Activated CD4-positive, alpha-beta T cell treated with anti-CD3 and anti-CD28 coated beads for 36 hours (primary cell): ENCODE measurements at places on chromosomes 4 and X. TPM values are rescaled to one million over a fixed set of nuclear protein-coding genes. Genes with fewer than 3 reads are reported as not detected.

- no peak for DNase-seq
Observed at GRCh38 chrX:76202471-76202870, 29.6 kb downstream of the PBDC1 start.

- DNase-seq, result no peak
Observed at GRCh38 chr4:1393866-1394265, 12.4 kb downstream of the NKX1-1 start.

GRCh38 chr4:79298484-79298883 lies 27.4 kb downstream of the NAA11 start:
- DNase-seq, result no peak

- no peak for DNase-seq
Observed at GRCh38 chr4:181108237-181108636, 1135.0 kb upstream of the TENM3 start.

DNA sequence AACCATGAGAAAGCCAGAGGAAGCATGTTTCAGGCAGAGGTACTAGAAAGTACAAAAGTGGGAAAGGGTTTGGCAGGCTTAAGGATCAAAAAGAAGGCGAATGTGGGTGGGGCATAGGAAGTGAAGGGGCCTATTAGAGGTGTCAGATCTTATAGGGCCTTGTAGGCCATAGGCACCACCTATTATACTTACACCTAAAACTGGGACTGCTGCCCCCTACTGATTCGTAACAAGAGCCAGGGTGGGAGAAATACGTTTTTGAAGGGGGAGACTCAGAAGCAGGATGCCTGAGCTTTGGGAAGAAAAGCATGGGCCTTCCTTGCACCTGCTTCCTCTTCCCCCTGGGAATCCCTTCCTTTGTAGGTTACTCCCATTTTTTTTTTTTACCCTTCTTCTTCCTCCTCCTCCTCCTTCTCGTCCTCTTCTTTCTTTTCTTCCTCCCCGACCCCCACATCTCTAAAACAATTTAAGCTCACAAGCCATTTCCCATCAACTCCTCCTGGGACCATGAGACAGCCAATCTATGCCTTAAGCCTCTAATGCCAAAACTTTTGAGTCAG lies 40.7 kb upstream of the GPC3 start:
- no peak for DNase-seq

DNA sequence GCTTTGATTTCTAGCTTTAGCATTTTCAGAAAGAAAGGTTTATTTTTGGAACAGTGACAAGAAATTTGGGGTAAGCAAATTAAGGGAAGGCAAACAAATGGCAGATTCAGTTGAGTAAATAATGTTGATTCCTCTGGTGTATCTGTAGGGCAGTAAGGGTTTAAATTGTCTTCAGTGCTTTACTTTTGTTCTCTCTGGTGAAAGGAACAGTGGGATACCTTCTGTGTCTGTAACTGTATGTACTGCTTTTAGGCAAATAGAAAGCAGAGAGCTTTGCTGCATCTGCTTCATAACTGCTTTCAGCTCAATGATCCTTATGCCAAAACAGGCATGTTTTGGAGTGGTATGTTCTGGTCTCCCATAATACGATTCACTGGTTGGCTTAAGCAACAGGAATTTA lies 932.1 kb upstream of the SLIT2 start:
- no peak for DNase-seq

P2RY8 gene
- 21.2 TPM for total RNA-seq

MAGEC1 gene
- total RNA-seq, result not detected

GRCh38 chrX:95318882-95319281 lies 1365.8 kb upstream of the DIAPH2 start:
- DNase-seq, result no peak
